CD14-positive monocyte (primary cell): ENCODE measurements at places on chromosomes 3 and 15.

DNA sequence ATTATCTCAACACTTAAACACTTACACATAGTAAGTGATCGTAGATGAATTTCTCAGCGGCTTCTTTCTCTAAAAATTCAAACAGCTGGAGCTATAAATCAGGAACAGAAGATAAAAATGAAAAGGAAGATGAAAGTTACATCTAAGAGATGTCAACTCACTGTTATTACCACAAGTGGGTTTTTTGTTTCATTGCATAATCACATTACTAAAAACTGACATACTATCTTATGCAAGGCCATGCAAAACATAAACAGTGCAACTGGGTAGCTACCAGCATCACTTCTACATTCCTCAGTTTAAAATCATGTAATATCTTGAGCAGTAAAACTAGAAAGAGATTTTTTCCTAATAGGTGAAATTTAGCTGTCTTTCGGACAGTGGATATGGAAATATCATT lies 14.9 kb downstream of the MINDY4B start:
- DNase-seq: peak; percentile 75

DNA sequence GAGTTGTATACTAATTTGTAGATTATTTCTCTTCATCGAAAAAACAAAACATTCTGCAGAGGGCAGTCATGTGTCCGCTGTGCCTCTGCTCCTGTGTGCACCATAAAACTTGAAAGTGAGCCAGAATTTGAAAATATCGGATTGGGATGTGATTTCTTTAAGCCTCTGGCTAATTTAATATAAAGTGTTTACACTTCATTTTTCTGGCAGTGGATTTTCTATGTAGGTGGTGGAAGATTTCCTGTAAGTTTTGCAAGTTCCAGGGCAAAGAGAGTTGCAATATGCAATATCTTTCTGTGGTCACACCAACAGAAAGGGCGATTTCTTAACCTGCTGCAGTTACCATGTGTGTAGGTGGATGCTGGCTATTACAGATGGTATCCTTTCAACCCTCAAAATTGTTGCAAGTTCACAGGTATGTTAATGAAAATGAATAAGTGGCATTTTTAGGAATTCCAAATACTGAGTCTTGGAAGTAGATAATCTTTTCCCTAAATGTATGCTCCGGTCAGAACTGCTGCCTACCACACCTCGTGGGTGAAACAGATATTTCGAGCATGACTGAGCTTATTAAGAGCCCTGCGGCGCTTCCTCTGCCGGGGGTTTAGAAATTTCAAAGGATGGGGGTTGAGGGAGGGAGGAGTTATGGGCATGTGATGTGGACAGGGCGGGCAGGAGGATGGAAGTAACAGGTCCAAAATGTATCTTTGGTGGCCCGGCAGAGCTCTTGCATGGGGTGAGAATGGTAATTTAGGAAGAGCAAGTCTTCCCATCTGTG lies 134.0 kb downstream of the PGPEP1L start:
- peak; percentile 53 for DNase-seq

DNA sequence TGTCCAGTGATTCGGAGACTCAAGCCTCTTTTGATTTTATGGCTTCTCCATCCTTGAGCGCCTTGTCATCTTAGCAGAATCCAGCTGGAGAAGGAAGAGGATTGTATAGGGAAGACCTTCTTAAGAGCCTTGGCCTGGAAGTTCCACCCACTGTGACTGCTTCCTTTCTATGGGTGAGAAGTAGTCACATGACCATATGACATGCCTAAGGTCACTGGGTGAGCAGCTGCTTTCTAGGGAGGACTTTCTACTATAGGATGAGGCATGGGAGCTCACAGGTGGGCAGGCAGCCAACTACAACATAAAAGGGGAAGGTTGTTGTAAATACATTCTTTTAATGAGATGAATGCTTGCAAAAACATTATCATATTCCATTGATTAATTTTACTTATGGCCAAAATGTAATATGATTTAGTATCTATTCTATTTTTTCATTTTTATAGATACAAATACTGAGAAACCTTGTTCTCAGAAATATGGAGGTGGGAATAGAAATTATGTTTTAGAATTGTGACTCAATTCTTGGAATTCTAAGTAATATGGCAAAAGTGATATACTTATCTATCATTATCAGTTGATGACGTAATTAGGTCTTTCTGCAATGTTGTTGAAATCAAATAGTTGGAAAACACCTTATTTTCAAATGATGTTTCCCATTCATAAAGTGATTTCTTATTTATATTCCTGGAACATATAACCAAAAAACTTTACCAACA lies 53.6 kb upstream of the MINAR1 start:
- no peak for DNase-seq

- no peak for DNase-seq
Observed at GRCh38 chr3:110526777-110527727, 544.6 kb upstream of the NECTIN3 start.

GRCh38 chr15:73799466-73799865 lies 46.3 kb upstream of the INSYN1 start:
- DNase-seq: no peak

DNA sequence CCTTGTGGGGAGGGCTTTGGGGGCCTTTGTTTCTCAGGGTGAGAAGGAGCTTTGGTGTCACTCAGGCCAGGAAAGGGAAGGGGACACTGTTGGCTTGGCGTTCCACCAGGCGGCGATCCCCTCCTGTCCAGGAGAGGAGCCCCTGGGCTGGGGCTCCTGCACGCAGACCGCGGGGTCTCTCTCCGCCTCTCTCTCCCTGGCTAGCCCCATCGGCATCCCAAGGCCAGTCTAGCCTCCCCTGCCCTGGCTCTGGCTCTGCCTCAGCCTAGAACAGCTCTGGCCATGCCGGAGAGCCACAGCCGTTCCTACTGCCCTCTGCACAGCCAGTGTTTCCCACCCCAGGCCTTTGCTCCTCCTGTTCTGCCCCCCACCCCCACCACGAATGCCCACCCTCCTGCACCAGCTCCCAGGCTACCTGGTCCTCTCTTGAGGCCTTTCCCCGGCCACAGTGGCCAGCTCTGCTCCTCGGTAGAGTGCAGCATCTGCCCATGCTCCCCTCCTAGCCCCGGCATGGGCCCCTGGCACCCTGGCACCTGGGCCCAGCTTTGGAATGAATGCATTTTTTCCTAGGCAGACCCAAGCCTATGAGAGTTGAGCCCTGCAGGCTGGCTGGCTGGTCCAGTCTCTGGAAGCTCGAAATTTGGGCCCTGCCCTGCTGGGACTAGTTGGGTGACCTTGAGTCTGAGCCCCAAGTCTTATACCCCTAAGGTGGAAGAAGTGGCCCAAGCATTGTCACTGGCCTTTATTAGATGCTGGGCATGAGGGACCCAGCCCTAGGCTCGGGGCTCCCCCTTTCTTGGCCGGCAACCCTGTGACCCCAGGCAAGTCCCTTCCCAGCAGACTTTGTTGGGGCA lies 2.4 kb downstream of the PLXNA1 start:
- DNase-seq: no peak

- no peak for DNase-seq
Observed at GRCh38 chr15:70569091-70569713, 194.2 kb downstream of the UACA start.

DNA sequence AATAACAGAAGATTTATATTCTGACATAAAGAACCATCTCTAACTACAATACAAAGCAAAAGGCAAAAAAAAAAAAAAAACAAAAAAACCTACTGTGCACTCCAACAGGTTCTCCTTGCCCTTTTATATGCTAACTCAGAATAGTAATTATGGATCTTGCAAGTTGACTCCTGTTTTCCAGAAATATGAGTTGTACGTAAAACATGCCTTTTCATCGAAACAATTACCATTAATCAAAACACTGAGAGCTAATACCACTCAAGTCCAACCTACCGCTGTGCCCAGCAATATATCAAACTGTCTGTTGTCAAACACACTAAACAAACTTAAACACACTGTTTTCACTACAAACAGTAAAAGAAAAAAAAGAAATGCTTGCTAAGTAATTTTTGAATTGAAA lies 389.8 kb downstream of the TBC1D5 start:
- no peak for DNase-seq
